Right renal pelvis (tissue), 4 donors: ENCODE measurements at places on chromosomes 4 and X.

GRCh38 chrX:48558271-48558670 is 16.0 kb upstream of the RBM3 start:
- DNase-seq, result no peak

GRCh38 chrX:1086444-1087409 is 125.7 kb downstream of the CRLF2 start:
- no peak for DNase-seq

DNA sequence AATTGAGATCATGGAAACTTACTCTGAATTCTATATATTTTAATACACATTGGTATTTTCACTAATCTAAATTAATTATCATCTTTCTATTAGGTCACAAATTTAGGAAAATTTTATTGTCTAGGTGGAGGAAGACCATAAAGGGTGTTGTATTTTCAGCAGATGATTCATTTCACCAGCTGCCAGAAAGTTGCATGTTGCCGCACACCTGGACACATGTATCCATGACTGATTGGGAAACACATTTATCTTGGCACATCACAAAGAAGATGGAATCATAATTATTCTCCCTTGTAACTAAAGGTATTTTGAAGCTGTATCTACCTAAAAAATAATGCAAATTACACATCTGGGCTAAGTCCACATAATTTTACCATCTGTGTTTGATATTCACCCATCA is 33.1 kb downstream of the SLC7A11 start:
- no peak for DNase-seq

- no peak for DNase-seq
These were observed 86.7 kb downstream of the ATP8A1 start for GRCh38 chr4:42570221-42570620.

DNA sequence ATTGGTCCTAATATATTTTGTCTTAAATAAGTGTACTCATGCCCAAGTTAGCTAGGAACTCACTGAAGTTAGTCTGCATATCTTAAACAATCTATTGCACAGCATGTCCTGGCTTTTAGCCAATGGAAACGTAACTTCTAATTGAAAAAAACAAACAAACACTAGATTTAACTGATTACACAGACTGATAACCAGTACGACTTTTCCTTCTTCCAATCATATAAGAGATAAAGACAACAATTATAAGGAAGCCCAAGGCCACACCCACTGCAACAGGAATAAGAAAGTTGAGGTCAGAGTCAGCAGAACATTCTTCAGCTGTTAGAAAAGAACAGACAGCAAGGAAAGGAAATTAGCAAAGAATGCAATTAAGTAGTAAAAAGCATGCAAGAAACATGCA is 40.8 kb downstream of the LAMP2 start:
- DNase-seq, result no peak

DNA sequence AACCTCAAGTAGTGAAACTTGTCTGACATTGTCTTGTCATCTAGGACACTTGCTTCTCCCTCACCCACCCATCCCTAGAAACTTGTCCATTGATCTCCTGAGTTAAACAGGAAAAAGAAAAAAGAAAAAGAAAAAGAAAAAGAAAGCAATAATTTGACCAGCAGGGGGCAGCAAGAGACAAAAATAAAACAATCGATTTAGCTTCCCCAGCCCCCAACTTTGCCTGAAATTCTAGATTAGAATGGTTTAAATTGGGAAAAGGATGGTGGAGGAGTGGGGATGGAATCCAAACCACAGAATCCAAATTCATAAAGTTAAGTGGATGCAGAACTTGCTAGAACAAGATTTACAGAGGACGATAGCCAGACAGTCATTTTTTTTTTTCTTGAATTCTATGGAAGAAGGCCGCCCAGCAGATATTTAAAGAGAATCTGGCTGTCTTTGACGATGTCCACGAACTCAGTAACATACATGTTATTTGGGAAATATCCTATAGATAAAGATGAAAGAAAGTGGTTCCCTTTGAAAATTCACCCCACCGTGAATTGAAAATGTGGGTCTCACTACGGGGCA is 282.9 kb downstream of the USP46 start:
- DNase-seq, result peak; percentile 53

GRCh38 chr4:56790691-56791091 is 30.8 kb downstream of the SPINK2 start:
- DNase-seq, result no peak

DNA sequence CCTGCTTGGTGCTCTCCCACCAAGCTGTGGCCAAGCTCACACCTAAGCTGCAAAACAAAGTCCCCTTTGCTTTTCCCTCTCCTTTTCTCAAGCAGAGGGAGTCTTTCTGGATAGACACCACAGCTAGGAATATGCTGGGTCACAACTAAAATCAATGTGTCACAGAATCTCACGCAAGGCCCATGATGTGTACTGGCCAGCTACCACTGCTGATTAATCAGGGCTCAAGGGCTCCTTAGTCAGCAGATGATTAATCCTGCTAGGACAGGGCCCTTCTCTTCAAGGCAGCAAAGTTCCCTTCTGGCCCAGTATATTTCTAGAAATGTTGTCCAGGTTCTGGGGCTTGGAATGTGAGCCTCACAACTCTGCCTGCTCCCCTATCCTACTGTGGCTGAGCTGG is 32.0 kb upstream of the TENT5D start:
- no peak for DNase-seq

GRCh38 chr4:30868111-30868895 is 148.1 kb downstream of the PCDH7 start:
- DNase-seq, result peak; percentile 8

GRCh38 chrX:16695079-16695676 is 17.3 kb downstream of the CTPS2 start:
- no peak for DNase-seq

DNA sequence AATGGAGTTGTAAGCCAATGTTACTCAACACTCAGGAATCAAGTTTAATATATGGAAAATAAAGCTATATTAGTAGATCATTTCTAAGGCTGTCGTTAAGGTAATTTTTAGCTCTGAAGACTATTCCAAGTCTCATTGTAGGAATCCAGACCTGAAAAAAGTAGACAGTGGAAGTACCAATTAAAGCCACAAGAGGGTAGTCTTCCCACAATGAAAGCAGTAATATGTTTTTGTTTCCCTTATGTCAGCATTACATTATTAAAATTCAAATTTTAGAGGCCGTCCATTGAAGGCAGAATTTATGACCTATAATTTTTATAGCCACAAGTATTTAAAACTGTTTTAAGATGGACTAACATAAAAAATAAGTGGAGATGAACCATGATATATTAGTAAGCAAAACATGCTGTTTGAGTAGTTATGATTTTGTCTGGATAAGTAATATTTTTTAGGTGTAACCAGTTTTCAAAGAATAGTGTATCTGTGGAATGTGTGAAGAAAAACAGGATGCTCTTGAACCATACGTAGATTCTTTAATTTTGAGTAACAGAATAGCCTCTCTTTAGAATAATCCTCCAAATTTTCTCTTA is 372.6 kb upstream of the TECRL start:
- DNase-seq, result peak; percentile 33

DNA sequence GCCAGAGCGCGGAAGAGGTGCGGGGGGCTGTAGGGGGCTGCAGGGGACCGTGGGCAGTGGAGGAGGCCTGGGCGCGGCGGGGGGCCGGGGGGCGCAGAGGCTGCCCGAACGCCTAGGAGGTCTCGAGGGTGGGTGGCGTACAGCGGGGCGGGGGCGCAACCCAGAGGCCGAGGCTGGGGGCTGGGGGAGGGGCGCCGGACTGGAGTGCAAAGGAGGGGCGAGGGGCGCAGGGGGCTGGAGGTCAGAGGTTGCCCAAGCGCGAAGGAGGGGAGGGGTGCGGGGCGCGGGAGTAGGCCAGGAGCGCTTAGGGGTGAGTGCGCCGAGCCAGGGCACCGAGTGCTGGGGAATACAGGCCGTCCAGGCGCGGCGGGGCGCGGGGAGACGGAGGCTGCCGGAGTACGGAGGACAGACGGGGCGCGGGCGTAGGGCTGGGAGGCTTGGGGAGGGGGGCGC is 255 bp downstream of the GYG2 start:
- no peak for DNase-seq

DNA sequence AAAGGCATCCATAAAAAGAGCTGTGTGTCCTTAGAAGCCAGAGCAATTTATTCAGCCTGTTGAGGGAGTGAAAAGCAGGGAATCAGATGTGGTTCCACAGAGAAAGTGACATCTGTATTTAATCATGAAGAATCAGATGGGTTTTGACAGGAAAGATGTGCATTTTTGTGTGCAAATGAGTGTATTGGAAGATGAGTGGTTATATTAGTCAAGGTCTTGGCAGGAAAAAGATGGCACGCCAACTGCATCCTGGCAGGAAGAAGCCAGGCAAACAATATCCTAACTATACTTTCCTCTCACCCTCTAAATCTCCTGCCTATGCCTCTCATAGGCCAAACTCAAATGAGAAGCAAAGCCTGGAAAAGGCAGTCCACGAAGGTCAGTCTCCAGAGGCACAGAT is 59.1 kb downstream of the SCFD2 start:
- no peak for DNase-seq

- DNase-seq, result no peak
These were observed 19.0 kb upstream of the GLUD2 start for GRCh38 chrX:121028419-121028818.

GRCh38 chr4:170988446-170988845 is 824.8 kb upstream of the GALNTL6 start:
- DNase-seq, result no peak

DNA sequence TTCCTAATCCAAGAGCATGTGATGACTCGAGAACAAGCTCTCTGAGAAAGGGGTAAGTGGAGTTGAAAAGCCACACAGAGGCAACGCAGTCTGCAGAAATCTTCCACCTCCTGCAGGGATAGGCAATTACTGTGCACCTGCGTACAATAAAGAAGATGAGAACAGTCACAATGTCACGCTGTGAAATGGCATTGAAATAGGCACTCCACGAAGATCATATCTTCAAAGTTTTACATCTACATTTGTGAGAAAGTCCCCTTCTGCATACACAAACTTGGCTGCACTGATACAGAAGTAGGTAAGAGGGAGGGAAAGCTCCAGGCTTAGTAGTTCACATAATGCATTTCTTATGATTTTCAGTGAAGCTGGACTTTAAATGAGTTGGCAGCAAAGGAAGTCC is 27.1 kb downstream of the DDX60L start:
- DNase-seq, result no peak

DNA sequence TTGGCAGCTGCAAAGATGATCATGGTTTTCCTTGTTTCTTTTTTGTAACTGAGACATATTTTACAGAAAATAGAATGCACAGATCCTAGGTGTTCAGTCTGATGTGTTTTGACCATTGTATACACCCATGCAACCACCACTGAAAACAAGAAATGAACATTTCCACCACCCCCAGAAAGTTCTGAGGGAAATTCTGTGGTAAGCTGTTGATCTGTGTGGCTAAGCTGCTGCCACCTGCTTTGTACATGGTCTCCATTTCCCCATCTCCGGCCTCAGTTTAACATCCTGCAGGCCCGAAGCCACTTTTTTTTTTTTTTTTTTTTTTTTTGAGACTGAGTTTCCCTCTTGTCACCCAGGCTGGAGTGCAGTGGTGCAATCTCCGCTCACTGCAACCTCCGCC is 65.3 kb downstream of the NYX start:
- no peak for DNase-seq

DNA sequence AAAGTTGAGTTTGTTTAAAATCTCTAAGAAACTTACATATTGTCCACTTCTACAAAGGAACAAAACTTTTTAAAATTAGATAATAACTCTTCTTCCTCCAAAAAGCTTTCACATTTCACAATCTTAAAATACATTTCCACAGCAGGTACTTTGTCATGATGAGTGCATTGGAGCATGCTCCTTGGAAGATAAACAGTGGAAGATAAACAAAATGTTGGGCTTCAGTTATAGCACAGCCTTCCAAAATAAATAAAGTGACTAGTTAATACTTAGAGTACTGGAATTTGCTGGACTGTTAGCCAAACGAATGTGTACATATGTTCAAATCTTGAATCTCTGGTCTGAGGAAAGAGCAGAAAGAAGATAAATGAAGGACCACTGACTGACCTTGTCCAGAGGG is 54.9 kb upstream of the PDE5A start:
- DNase-seq, result no peak

- DNase-seq, result no peak
These were observed 130.7 kb downstream of the NR3C2 start for GRCh38 chr4:148311526-148311925.

DNA sequence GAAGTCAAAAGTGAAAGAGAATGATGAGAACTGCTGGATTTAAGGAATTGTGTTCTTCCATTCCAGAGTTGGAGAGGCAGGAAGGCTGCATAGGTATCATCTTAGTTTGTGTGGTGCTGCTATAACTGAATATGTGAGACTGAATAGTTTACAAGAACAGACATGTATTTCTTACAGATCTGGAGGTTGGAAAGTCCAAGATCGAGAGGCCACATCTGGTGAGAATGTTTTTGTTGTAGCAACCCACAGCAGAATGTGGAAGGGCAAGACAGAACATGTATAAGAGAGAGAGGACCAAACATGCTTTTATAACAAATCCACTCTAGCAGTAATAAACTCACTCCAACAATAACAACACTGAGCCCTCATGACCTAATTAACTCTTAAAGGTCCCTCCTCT is 408.6 kb downstream of the FAM47B start:
- DNase-seq, result no peak

GRCh38 chr4:55409468-55410171 is 13.9 kb downstream of the TMEM165 start:
- DNase-seq, result no peak

GRCh38 chr4:119833611-119834010 is 205.0 kb upstream of the PDE5A start:
- DNase-seq, result no peak

DNA sequence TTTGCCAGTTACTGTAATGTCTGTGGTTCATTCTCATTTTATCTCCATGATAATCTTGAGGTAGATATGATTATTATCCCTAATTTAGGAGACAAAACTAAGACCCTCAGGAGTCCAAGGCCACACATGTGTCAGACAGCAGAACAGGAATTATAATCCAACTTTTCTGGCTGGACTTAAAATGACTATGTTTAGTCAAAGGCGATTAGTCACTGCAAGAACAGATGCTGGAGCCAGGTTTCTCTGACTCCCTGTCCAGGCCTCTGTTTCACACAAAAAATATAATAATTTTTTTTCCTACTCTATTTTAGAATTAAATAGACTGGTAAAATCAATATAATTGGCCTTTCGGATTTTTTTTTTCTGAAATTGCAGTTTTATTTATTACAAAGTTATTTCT is 56.7 kb upstream of the TMEM131L start:
- DNase-seq, result no peak

DNA sequence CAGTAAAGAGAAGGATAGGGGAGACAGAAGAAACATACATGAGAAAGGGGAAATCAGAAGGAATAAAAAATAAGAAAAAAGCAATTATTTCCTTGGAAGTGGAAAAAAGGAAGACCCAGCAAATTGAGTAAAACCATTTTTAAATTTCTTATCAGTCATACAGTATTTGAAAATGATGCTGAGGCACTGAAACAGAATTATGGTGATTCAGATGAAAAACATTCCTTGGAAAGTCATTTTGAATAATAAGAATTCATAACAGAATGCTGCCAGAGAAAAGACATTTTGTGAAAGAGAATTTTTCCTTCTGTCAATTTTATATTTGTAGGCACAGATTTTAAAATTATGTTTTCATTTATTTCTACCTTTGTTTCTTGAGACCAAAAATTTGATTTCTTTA is 895.5 kb upstream of the EPHA5 start:
- DNase-seq, result no peak

GRCh38 chrX:45352611-45353010 is 151.9 kb upstream of the DIPK2B start:
- DNase-seq, result no peak

- DNase-seq, result no peak
These were observed 14.3 kb upstream of the C4orf50 start for GRCh38 chr4:6032249-6033244.

- DNase-seq, result no peak
These were observed 65.9 kb downstream of the TMEM131L start for GRCh38 chr4:153531976-153532626.

GRCh38 chr4:3315566-3315965 is 22.7 kb downstream of the RGS12 start:
- no peak for DNase-seq
